ENCODE measurements at places on chromosomes 6 and 20.
A peak's percentile ranks its signal among the peaks of the same experiment; 100 is the strongest.

DNA sequence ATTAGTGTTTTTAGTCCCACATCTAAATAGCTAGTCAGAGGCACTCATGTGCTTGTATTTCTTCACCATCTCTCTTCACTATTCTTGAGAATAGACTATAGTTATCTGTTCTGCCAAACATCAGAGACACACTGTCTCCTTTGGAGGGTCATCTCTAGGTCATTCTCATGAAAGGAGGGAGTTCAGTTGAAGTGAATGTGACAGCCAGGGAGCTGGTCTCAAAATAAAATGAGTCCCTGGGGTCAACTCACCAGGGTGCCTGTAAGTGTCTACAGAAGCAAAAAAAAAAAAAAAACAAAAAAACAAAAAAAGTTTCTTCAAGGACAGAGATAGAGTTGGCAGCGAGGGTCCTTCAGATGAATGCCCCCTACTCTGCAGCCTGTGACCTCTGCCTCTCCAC is 171.0 kb downstream of the ID4 start:
- no peak for DNase-seq

GRCh38 chr6:2693231-2693630 is 57.5 kb downstream of the MYLK4 start:
- no peak for DNase-seq

- DNase-seq: no peak
Observed at GRCh38 chr6:108985301-108985700, 109.3 kb downstream of the SESN1 start.

DNA sequence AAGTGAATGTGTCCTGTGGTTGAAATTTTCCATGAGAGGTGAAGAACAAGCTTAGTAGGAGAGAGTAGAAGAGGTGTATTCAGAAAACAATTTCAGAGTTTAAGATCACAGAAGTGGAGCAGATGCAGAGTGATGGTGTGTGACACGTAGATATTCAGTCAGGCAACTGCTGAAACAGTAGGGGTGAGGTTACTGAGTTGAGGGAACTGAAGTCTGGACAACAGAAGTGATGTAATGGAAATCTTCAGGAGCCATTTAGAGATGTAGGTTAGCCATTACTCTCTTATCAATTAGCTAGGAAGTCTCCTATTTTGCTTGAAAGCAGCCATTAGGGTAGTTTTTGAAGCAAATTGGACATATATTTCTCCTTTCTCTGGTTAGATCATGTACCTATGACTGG is 584.4 kb downstream of the PKHD1 start:
- no peak for DNase-seq

DNA sequence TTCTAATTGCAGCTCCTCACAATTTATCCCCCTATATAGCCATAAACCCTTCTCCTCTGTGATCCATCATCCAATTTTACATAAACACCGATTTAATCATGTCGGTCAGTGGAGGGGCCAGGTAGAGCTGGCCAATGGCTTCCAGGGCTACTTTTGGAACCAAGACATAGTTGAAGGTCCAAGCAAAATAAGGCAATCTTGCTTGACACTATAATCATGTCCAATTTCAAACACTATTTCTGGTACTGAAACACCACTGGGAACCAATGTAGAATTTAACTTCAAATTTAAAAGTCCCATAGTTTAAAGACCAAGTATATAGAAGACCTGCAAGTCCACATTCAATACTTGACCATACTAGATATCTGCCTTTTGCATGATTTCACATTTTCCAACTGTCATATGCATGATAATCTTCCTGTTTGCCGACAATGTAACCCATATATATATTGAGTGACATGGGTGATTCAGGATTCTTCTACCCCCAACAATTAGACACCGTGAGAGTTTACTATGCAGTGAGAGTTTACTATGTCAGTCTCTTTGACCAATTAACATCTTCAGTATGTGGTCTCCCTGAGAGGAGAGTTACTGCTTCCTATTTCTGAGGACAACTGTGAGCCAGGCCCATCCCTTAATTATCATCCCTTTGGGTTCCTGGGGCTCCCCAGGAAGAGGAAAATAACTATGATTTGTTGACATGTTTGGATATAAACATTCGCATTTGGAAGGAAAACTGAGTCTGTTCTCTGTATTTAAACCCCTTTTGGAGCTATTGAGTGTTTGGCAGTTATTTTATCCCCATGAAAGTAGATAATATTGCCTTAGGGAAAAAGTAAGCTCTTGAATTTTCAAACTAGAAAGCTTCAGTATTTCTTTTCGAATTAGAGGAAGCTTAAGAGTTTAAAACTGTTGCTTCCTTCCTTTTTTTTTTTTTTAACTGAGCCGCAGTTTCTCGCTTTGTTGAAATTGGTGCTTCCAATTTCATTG is 31.8 kb downstream of the SAMD3 start:
- no peak for DNase-seq

DNA sequence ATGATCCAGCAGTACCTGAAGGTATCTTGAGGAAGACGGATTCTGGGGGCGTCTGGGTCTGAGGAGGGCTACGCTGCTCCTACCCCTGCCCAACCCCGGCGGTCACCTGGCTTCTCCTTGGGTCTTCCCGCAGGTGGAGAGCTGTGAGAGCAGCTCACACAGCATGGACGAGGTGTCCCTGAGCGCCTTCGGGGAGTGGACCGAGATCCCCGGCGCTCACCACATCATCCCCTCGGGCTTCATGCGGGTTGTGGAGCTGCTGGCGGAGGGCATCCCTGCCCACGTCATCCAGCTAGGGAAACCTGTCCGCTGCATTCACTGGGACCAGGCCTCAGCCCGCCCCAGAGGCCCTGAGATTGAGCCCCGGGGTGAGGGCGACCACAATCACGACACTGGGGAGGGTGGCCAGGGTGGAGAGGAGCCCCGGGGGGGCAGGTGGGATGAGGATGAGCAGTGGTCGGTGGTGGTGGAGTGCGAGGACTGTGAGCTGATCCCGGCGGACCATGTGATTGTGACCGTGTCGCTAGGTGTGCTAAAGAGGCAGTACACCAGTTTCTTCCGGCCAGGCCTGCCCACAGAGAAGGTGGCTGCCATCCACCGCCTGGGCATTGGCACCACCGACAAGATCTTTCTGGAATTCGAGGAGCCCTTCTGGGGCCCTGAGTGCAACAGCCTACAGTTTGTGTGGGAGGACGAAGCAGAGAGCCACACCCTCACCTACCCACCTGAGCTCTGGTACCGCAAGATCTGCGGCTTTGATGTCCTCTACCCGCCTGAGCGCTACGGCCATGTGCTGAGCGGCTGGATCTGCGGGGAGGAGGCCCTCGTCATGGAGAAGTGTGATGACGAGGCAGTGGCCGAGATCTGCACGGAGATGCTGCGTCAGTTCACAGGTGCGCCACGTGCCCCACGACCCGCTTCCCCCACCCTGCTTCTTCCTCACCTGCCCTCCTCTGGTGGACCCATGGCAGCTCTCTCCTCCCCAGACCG is 166.9 kb upstream of the RNF24 start:
- no peak for DNase-seq

DNA sequence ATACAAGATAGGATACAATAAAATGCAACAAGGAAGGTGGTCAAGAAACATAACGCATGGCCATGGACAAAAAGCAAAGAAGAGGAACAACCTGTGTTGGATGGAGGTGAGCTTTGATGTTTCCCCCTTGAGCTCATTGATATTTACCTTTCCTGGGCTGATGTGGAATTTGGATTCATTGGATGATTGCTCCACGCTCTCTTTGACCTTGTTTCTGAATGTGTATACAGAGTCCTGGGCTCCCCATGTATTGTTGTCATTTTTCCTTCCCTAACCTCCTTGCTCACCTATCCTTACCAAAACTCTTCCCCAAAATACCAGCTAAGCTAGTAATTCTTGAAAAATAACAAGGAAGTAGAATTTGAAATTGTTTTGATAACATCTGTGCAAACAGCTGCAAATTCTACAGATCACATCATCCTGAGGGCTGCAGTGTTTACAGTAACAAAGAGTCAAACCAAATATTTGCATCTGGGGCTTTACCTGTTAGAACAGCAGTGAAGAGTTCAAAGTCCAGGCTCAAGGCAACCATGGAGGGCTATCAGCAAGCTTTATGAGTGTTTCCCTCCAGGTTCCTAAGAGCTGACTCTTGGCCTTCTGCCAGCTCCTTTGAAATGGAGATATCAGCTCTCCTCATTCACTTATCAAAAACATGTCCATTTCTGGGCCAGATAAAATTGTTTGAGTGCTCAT is 214.3 kb upstream of the MARCKS start:
- no peak for DNase-seq

GRCh38 chr6:56957856-56958255 is 2.9 kb downstream of the BEND6 start:
- DNase-seq: no peak

DNA sequence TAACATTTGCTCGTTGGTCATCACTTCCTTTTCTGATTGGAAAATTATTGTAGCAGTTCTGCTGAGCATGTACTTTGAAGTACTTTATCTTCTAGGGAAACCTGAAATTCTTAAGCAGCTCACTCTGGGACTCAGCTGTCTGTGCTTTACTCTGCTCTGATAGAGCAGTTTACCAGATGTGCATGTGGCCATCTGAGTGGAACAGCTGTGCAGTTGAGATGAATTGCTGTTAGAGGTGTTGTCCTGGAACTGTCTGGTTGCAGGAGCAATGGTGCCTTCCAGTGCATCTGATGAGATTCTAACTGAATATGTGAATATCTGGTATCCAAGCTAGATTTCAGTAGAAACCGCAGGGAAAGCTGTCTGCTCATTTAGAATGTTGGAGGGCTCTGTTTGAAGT is 27.2 kb downstream of the PANK2 start:
- no peak for DNase-seq

GRCh38 chr6:108243836-108244235 is 17.0 kb downstream of the SNX3 start:
- DNase-seq: no peak

DNA sequence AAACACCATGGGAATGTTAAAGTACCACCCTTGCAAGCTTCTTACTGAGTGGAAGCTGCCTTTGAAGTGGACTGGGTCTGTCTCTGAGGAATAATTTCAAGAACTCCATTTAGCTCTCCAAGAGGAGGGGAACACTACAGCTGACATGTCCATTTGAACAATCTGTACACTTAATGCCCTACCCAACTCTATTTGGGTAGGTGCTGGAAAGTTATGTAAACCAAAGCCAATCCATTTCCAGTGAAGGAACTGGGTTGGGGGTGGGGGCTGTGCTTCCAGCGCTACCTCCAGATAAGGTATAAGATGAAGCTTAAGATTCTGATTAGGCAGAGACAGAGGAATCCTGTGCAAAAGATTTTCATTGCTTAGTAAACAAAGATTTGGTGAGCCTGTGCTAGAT is 122.0 kb downstream of the TCP11 start:
- no peak for DNase-seq

DNA sequence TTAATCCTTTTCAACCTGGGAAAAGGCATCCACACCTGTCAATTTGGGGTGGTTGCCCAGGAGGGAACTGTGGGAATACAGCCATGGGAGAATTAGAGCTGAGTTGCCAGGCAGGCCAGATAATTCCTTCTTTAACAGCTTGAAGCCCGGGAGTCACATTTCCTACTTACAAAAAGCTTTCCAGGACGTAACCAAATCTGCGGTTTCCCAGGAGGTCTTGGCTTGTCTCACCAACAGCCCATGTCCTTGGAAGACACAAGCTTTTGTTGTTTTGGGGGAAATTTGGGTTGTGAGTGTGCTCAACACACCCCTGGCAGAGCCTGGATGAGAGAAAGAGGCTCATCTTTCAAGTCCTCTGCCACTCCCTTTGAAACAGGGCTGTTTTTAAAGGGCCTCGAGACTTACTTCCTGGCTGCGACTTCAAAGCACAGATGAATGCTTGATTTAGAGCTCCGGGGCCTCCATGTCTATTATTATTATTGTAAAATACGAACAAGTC is 465.9 kb upstream of the BTBD3 start:
- peak; percentile 26 for DNase-seq

DNA sequence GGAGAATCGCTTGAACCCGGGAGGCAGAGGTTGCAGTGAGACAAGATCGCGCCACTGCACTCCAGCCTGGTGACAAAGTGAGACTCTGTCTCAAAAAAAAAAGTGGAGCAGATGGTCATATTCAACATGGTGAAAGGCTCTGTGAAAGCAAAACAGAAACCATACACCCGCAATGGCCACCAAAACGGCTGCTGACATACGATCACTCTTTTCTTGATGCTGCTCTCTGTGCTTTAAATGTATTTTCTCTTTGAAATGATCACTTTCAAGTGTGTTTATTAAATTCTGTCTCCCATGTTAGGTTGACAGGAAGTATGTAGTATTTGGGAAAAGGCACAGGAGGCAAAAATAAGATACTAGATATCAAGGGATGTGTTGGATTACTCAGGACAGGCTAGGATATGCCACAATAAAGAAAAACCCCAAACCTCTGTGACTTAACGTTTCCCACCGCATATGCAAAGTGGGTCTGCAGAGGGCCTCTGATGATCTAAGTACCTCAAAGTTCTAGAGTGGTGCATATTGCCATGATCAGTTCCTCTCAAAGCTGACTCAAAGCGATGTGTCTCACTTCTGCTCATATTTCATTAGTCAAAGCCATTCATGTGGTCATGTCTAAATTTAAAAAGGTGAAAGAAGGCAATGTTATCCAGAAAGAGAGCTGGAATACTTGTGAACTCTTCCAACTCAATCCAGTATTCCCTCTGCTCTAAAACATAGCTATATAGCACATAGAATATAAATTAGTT is 155.1 kb upstream of the SOX4 start:
- no peak for DNase-seq

DNA sequence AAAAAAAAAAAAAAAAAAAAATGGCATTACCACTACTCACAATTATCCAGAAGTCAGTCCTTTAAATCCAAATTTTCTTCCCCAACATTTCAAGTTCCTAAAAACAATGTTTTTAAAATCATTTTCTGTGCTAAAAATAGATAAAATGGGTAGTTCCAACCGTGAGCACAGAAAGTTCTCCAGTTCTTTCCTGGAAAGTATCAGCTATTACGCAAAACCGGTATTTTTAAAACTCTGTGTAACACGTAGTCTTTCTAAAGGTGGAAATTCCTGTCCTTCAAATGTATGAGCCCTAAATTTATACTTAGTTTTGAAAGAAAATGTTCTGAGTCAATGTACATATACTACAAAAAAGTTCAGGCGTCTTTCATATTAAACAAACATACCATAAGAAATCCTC is 83.5 kb upstream of the SCAF8 start:
- no peak for DNase-seq

GRCh38 chr6:7640607-7641577 is 50.9 kb downstream of the SNRNP48 start:
- DNase-seq: peak; percentile 29

DNA sequence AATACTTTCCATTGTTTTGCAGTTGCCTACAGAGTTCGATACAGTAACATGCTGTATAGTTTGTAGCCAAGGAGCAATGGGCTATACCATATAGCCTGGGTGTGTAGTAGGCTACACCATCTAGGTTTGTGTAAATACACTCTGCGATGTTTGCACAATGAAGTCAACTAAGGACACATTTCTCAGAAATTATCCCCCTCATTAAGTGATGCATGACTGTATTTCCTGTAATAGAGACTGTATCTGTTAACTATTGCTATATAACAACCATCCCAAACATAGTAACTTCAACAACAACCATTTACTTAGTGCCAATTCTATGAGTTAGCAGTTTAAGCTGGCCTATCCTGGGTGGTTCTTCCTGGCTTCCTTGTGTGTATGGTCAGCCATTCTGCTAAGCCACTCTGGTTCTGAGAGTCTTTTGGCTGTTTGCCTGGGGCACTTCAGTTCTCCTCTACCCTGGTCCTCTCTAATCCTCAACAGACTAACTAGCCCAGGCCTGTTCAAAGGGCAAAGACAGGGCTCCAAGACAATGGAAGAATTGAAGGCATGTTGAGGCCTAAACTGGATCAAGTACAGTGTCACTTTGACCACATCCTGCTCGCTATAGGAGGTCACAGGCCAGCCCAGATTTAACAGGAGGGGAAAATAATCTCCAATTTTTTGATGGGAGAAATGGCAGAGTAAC is 124.0 kb downstream of the PLCB1 start:
- DNase-seq: no peak

Measured in HCT116 (cell line).